ENCODE measurements at places on chromosomes 6 and 20.

DNA sequence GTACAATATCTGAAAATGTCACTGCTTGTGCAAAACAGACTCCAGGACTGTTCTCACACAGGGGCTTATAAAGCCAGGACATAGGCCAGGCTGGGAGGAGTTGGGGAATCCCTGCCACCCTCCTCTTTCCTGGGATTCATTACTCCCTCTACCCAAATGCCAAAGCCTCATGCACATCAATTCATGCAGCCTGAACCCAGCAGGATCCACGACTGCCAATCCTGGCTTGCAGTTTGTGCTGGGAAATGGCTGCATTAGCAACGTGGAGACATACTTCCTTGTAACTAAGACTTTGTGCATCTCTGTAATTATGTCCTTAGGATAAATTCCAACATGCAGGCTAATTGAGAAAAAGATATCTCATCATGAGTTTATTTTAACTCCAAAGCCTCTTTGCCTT is 143.8 kb downstream of the SYCP2 start:
- DNase-seq, result no peak

DNA sequence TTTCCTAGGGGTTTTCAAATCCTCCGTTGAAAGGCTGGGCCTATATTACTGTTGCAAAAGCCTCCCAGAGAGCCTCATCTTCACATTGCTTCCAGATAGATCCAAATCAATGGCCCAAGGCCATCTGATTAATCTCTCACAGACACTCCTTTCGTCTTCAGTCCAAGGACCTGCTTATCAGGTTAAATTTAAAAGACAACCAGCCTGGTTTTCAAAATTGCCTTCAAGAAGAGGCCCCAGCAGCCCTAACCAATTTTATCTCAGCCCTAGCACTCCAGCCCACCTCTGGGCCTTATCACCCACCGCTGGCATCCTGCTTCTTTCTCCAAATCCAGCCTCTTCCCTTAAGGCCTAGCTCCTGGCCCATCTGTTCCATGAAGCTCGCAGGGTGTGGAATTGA is 15.5 kb upstream of the CCND3 start:
- DNase-seq, result no peak

- DNase-seq, result no peak
Measured at GRCh38 chr20:23127506-23128279, 41.6 kb upstream of the CD93 start.

GRCh38 chr6:150634176-150634963 is 34.7 kb downstream of the PLEKHG1 start:
- DNase-seq, result no peak

Measured in NCI-H1105 treated with DMSO at 0.1 percent for 48 hours (cell line).